Calu3 (cell line): ENCODE measurements at places on chromosomes 1 and 21. TPM values are rescaled to one million over a fixed set of nuclear protein-coding genes. Genes with fewer than 3 reads are reported as not detected.

C1orf87 gene
- total RNA-seq, result not detected in 2 replicates

- no peaks in the 10 kb centered on the region for H3K4me1 ChIP-seq
- H3K4me3 ChIP-seq, result peak overlapping the region; percentile 64
- peaks cover 39% of the 10 kb centered on the region for H3K27me3 ChIP-seq
These were observed 1.2 kb downstream of the CHD5 start for GRCh38 chr1:6178751-6179563.

DNA sequence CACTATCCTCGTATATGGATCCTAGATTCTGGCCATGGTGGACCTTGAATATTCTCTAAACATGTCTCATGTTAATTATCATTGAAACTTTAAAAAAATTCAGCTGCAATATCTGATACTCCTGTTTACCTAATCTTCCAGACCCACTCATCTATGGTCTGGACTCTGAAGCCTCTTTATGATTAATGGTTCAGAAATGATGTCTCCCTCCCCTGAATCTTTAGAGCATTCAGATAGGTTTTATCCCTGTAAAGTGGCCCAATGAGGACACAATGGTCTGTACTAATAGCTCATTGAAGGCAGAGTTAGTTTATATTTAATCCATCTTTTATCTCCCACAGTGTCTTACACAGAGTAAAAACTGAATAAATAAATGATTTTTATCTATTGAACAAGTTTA is 53.0 kb upstream of the DUSP10 start:
- no peaks in the 10 kb centered on the region for H3K27me3 ChIP-seq
- H3K4me1 ChIP-seq, result peaks cover 18% of the 10 kb centered on the region
- H3K27ac ChIP-seq, result no peak overlapping the region
- no peak overlapping the region for H3K4me3 ChIP-seq
- DNase-seq, result no peak

- no peaks in the 10 kb centered on the region for H3K27me3 ChIP-seq
- no peak overlapping the region for H3K27ac ChIP-seq
- no peaks in the 10 kb centered on the region for H3K4me1 ChIP-seq
- no peak overlapping the region for H3K4me3 ChIP-seq
These were observed 36.6 kb upstream of the TMEM51 start for GRCh38 chr1:15116966-15117365.

- no peak overlapping the region for H3K27ac ChIP-seq
- no peak overlapping the region for H3K4me3 ChIP-seq
- no peak for DNase-seq
These were observed 903.7 kb downstream of the ADGRL2 start for GRCh38 chr1:82704393-82704792.

GRCh38 chr21:28427394-28428022 is 565.2 kb downstream of the LTN1 start:
- no peak overlapping the region for H3K4me3 ChIP-seq
- no peak overlapping the region for H3K27ac ChIP-seq
- H3K27me3 ChIP-seq, result no peaks in the 10 kb centered on the region
- no peaks in the 10 kb centered on the region for H3K4me1 ChIP-seq
- no peaks in the 10 kb centered on the region for H3K36me3 ChIP-seq

NSL1 gene
- 41.0 and 47.2 TPM in 2 replicates for total RNA-seq

MRPL37 gene
- total RNA-seq, result 94.2 and 105 TPM in 2 replicates

AGBL4 gene
- total RNA-seq, result not detected in 2 replicates

KRTAP21-2 gene
- not detected in 2 replicates for total RNA-seq

GRCh38 chr1:7110321-7110720 is 325.1 kb downstream of the CAMTA1 start:
- no peaks in the 10 kb centered on the region for H3K36me3 ChIP-seq
- H3K27ac ChIP-seq, result no peak overlapping the region
- peaks cover 15% of the 10 kb centered on the region for H3K4me1 ChIP-seq
- H3K27me3 ChIP-seq, result peaks cover 69% of the 10 kb centered on the region
- DNase-seq, result no peak

LMX1A gene
- not detected in 2 replicates for total RNA-seq

MANEAL gene
- 28.1 and 28.6 TPM in 2 replicates for total RNA-seq

- peaks cover 12% of the 10 kb centered on the region for H3K27me3 ChIP-seq
- no peak for DNase-seq
- no peak overlapping the region for H3K27ac ChIP-seq
These were observed 72.7 kb upstream of the TINAGL1 start for GRCh38 chr1:31503570-31503969.

BSND gene
- not detected in 2 replicates for total RNA-seq

- no peaks in the 10 kb centered on the region for H3K36me3 ChIP-seq
- H3K4me3 ChIP-seq, result no peak overlapping the region
- H3K27me3 ChIP-seq, result no peaks in the 10 kb centered on the region
- no peak overlapping the region for H3K27ac ChIP-seq
These were observed 26.8 kb downstream of the LRRC53 start for GRCh38 chr1:74485622-74486021.

- H3K27me3 ChIP-seq, result no peaks in the 10 kb centered on the region
- H3K36me3 ChIP-seq, result no peaks in the 10 kb centered on the region
- no peak overlapping the region for H3K4me3 ChIP-seq
- peaks cover 11% of the 10 kb centered on the region for H3K4me1 ChIP-seq
These were observed 64.1 kb downstream of the DNTTIP2 start for GRCh38 chr1:93814795-93815340.

DNA sequence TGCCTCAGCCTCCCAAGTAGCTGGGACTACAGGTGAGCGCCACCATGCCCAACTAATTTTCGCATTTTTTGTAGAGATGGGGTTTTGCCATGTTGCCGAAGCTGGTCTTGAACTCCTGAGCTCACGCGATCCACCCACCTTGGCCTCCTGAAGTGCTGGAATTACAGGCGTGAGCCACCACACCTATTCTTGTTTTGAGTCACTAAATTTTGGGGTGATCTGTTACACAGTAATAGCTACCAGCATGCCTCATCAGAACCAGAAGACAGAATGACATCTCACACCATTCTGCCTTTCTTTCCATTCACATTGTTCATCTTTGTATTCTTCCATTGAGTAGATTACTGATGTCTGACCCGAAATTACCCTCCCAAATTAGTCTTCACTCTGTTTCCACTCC is 9.1 kb downstream of the RHBDL2 start:
- DNase-seq, result no peak
- H3K36me3 ChIP-seq, result no peaks in the 10 kb centered on the region
- H3K27me3 ChIP-seq, result no peaks in the 10 kb centered on the region
- H3K27ac ChIP-seq, result no peak overlapping the region

AMY1A gene
- not detected in 2 replicates for total RNA-seq

- no peaks in the 10 kb centered on the region for H3K4me1 ChIP-seq
- DNase-seq, result no peak
- H3K4me3 ChIP-seq, result no peak overlapping the region
- H3K36me3 ChIP-seq, result no peaks in the 10 kb centered on the region
- no peaks in the 10 kb centered on the region for H3K27me3 ChIP-seq
These were observed 31.2 kb downstream of the MACO1 start for GRCh38 chr1:25461849-25462248.

- H3K4me1 ChIP-seq, result no peaks in the 10 kb centered on the region
- H3K27me3 ChIP-seq, result no peaks in the 10 kb centered on the region
- no peak overlapping the region for H3K27ac ChIP-seq
- no peaks in the 10 kb centered on the region for H3K36me3 ChIP-seq
These were observed 308.4 kb downstream of the RGS7 start for GRCh38 chr1:241048622-241049021.

GRCh38 chr1:12485231-12486058 is 132.6 kb downstream of the DHRS3 start:
- H3K27me3 ChIP-seq, result no peaks in the 10 kb centered on the region
- peak; percentile 56 for DNase-seq
- H3K4me1 ChIP-seq, result peaks cover 42% of the 10 kb centered on the region
- peaks cover 6% of the 10 kb centered on the region for H3K36me3 ChIP-seq

DNA sequence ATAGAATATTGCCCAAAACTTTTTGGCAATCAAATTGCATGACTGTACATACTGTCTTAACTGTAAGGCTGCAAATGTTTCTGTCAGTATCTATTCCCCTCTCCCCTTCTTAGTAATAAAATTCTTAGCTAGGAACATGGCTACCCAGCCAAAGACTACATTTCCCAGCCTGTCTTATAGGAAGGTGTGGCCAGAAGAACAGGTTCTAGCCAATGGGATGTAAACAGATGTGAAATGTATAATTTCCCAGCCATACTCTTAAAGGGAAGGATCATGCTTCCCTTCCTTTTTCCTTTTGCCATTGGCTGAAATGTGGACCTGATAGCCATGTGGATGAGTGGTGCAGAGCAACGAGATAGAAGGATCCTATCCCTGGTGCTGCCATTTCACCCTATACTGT is 7.0 kb upstream of the HIVEP3 start:
- H3K4me1 ChIP-seq, result peaks cover 34% of the 10 kb centered on the region
- no peak for DNase-seq

ITPKB gene
- total RNA-seq, result 9.8 and 11.8 TPM in 2 replicates

GRCh38 chr21:36424592-36424991 is 39.4 kb downstream of the CHAF1B start:
- peaks cover 14% of the 10 kb centered on the region for H3K4me1 ChIP-seq
- H3K4me3 ChIP-seq, result no peak overlapping the region
- H3K27ac ChIP-seq, result no peak overlapping the region
- H3K27me3 ChIP-seq, result no peaks in the 10 kb centered on the region
- peaks cover 12% of the 10 kb centered on the region for H3K36me3 ChIP-seq
- DNase-seq, result no peak

GRCh38 chr1:156468693-156469345 is 31.8 kb downstream of the MEF2D start:
- DNase-seq, result no peak
- H3K36me3 ChIP-seq, result peaks cover 74% of the 10 kb centered on the region
- peak overlapping the region; percentile 75 for H3K27ac ChIP-seq
- H3K27me3 ChIP-seq, result no peaks in the 10 kb centered on the region

DNA sequence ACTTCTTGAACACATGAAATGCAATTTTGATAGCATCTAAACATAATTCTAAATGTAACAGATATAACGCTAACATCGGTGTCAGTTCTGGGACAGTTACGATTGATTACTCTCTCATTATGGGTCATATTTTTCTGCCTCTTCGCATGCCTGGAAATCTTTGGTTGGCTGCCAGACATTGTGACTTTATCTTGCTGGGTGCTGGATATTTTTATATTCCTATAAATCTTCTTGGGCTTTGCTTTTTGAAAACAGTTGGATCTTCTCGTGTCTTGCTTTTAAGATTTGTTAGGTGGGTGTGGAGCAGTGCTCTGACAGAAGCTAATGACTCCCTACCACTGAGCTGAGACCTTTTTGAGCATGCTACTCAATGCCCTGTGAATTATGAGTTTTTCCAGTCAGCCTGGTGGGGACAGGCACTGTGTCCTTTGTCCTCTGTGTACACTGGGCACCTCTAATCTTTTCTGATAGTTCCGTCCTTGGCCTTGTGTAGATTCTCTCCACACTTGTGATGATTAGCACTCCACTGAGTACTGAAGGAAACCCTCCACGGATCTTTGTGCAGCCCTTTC is 28.0 kb upstream of the EDARADD start:
- no peak overlapping the region for H3K4me3 ChIP-seq
- H3K27me3 ChIP-seq, result no peaks in the 10 kb centered on the region
- H3K4me1 ChIP-seq, result no peaks in the 10 kb centered on the region

GRCh38 chr1:34650800-34651199 is 104.0 kb upstream of the GJB5 start:
- no peak overlapping the region for H3K4me3 ChIP-seq
- H3K36me3 ChIP-seq, result no peaks in the 10 kb centered on the region
- DNase-seq, result no peak
- peaks cover 83% of the 10 kb centered on the region for H3K27me3 ChIP-seq
- no peak overlapping the region for H3K27ac ChIP-seq

DISC1 gene
- 6.6 and 9.8 TPM in 2 replicates for total RNA-seq

DNA sequence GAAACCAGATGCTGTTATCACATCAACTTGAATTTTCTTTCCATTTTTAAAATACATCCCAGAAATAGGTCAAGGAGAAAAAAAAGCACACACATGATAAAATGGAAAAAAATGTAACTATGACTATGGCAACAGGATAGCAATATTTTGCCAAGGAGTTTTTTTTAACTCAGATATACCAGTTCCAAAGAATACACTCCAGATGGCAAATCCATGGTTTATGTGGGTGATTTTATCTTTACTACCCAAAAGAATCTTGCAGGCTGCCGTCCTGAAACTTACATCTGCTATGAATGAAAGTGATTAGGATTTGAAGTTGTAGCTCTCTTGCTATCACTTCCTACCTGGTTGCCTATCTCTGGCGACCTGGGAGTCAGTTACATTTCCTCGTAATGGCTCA is 91.0 kb upstream of the PLPPR4 start:
- H3K4me3 ChIP-seq, result no peak overlapping the region
- DNase-seq, result no peak
- H3K27me3 ChIP-seq, result no peaks in the 10 kb centered on the region
- H3K4me1 ChIP-seq, result peaks cover 40% of the 10 kb centered on the region
- no peaks in the 10 kb centered on the region for H3K36me3 ChIP-seq

DNA sequence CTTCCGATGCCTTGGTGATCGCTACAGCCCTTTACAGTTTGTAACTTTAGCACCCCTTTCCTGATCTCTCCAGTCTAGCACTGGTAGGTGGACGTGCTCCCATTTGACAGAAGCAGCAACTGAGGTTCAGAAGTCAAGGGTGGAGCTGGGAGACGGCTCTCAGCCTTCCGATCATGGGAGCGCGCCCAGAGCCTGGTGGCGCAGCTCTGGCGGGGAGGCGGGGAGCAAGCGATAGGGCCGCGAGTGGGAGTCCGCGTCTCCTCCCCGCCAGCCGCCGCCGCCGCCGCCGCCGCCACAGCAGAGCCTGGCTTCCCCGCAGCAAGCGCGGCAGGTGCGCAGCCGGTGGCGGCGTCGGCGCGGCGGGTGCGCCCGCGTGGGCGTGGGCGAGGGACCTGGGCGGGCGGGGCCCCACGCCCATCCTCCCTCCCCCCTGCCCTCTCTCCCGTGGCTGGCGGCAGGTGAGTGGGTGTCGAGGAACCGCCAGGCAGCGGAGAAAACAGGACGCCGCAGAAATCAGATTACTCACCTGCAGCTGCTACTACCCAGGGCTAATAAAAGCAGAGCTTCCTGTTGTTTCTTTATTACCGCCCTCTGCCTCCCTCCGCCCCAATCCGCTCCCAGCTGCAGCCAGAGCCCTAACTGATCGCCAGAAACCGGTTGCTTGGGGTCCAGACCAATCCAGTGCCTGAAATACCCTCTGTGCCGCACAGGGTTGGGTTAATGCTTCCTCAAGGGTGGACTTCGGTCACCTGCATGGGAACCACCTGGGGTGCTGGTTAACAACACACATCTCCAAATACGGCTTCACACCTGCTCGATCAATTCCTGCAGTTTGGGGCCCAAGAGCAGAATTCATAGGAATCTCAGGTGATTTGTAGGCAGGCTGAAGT is 60.2 kb upstream of the ID3 start:
- no peak overlapping the region for H3K27ac ChIP-seq
- H3K4me1 ChIP-seq, result peaks cover 6% of the 10 kb centered on the region
- peaks cover 4% of the 10 kb centered on the region for H3K36me3 ChIP-seq
- H3K27me3 ChIP-seq, result peaks cover 8% of the 10 kb centered on the region
- H3K4me3 ChIP-seq, result peak overlapping the region; percentile 51

- H3K27me3 ChIP-seq, result no peaks in the 10 kb centered on the region
- H3K27ac ChIP-seq, result no peak overlapping the region
- no peaks in the 10 kb centered on the region for H3K36me3 ChIP-seq
- DNase-seq, result no peak
- H3K4me3 ChIP-seq, result no peak overlapping the region
These were observed 120.4 kb downstream of the WDR3 start for GRCh38 chr1:118049981-118050380.

HMGCS2 gene
- total RNA-seq, result not detected in 2 replicates

GRCh38 chr1:31416101-31416736 is 3.2 kb downstream of the SERINC2 start:
- H3K27me3 ChIP-seq, result peaks cover 7% of the 10 kb centered on the region
- no peak overlapping the region for H3K27ac ChIP-seq
- DNase-seq, result peak; percentile 61

DNA sequence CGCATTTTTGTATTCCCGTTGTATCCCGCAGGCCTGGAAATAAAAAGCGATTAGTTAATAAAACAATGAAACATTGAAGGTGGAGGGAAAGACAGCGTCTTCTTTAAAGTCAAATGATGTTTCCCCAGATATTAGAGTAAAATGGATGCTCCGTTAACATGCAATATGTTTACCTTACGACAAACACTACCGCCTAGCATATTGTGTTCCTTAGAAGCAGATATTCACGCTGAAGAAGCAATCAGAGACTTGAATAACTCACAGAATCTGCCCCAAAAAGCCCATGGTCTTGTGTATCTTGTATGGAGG is 583 bp upstream of the B4GALT3 start:
- no peak for DNase-seq
- peak overlapping the region; percentile 100 for H3K4me3 ChIP-seq
- peaks cover 40% of the 10 kb centered on the region for H3K4me1 ChIP-seq
